ENCODE measurements at places on chromosomes 2 and 18. TPM values are rescaled to one million over a fixed set of nuclear protein-coding genes. Genes with fewer than 3 reads are reported as not detected.

DNA sequence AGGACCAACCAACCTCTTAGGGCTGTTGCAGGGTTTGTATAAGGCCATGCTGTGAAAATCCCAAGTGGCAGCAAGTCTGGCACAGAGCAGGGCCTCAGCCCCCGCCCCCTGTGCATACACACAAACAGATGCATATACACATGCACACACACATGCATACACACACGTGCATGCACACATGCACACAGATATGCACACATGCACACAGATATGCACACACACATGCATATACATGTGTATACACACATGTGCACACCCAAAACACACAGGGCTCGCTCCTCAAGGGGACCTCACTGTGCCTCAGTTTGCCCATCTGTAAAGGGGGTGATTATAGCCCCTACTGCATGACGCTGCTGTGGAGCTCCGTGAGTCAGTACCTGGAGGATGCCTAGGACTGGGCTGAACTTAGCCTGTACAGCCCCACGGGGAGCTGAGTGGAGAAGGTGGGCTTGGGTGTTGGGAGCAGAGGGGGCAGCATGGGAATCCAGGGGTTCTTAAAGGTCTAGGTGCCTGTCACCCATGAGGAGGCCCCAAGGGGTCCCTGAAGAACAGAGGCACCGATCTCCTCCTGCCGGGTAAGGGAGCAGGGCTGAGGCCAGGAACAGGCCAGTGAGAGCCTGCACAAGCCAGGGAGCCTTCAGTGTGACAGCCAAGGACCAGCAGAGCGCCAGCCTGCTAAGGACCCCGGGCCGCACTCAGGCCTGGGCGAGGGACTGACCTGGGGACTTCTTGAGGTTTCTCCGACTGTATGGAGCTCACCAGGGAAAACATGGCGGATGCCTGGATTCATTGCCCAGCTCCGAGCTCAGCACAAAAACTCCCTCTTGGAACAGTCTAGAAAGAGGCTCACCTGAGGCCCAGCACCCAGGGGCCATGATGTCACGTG, 24.0 kb upstream of the ALPI start:
- no peak overlapping the region for H3K27ac ChIP-seq
- H3K4me1 ChIP-seq: no peaks in the 10 kb centered on the region
- DNase-seq: no peak
- no peak overlapping the region for H3K4me3 ChIP-seq

DNA sequence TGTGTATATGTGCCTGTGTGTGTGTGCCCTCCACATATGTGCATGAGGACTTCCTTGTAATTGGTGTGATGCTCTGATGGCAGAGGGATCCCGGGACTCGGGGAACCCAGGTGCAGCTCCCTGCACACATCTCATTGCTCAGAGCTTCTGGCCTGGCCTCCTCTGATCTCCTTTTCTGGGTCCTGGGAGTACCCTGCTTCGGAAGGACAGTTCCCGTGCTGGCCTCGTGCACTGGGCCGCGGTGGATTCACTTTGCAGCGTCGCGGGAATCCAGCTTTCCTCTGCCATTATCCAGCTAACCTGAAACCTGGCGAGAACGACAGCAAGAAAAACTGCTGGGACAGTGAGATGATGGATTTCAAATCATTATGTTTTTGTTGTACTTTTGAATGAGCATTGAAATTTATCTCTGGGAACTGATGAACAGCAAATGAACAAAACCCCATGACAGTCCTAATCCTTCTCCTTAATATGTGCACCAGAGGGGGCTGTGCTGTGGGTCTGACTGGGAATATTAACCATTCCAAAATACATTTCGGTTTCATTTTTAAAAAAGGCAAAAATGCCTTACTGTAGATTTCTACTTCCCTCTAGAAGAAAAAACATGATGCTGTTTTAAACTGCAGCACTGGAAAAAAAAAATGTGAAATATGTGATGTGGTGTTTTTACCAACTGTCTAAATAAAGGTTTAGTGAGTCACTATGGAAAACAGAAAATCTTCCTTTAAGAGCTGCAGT, 78.2 kb downstream of the PTGR3 start:
- no peak overlapping the region for H3K27ac ChIP-seq
- H3K4me3 ChIP-seq: no peak overlapping the region
- no peaks in the 10 kb centered on the region for H3K36me3 ChIP-seq

The ABCA12 gene
- total RNA-seq: not detected

DNA sequence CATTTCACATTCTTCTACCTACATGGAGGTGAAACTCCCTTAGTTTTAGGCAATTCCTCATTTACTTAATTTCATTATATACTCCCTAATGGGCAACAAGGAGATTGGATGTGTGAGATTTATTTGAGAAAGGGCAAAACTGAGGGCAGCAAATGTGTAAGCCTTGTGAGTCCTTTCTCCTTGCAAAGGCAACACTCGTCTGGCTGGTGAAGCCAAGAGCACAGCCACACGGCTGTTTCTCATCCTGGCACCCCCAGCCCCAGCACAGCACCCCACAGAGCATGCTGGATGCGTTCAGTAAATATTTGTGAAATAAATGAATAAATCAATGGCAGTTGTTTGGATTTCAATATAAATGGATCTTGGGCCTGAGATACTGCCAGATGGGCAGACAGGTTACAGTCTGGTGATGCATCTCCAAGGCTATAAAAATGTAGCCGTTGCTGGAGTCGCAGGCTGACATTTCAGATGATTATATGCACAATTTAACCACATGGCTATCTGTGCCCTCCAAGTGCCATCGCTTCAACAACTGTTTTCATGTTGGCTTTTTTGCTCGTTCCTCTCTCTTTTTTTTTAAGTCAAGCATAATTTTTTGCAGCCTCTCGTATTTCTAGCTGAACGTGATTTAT, 154.1 kb upstream of the REV1 start:
- no peaks in the 10 kb centered on the region for H3K36me3 ChIP-seq
- no peaks in the 10 kb centered on the region for H3K27me3 ChIP-seq
- no peak overlapping the region for H3K27ac ChIP-seq
- DNase-seq: no peak
- no peak overlapping the region for H3K4me3 ChIP-seq
- peaks cover 17% of the 10 kb centered on the region for H3K4me1 ChIP-seq

GRCh38 chr2:234550056-234550455, 53.2 kb upstream of the ARL4C start:
- H3K36me3 ChIP-seq: no peaks in the 10 kb centered on the region
- no peak overlapping the region for H3K4me3 ChIP-seq
- no peak overlapping the region for H3K27ac ChIP-seq
- H3K27me3 ChIP-seq: peaks cover 2% of the 10 kb centered on the region
- DNase-seq: no peak

The FNDC4 gene
- total RNA-seq: 2.0 TPM

The SPC25 gene
- not detected for total RNA-seq

DNA sequence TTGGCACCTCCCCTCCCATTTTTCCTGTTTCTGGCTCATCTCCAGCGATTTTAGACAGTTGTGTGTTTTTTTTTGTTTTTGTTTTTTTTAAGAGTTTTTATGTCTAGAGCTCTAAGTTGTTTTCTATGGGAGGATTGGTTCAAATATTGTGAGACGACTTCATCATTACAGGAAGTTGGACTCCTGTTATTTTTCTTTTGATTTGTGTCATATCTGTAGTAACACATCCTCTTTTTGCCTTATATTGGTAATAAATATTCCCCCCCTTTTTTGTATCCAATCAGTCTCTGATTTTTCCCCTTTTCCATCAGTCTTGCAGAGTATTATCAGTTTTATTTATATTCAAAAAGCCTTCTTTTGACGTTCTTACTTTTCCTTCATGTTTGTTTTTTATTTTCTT, 89.0 kb downstream of the KIAA1328 start:
- no peak overlapping the region for H3K4me3 ChIP-seq
- no peak overlapping the region for H3K27ac ChIP-seq
- no peaks in the 10 kb centered on the region for H3K27me3 ChIP-seq
- DNase-seq: no peak

The RAX gene
- not detected for total RNA-seq

Measured in gastrocnemius medialis (tissue), 4 donors.